ENCODE measurements at places on chromosomes 12 and 14.

DNA sequence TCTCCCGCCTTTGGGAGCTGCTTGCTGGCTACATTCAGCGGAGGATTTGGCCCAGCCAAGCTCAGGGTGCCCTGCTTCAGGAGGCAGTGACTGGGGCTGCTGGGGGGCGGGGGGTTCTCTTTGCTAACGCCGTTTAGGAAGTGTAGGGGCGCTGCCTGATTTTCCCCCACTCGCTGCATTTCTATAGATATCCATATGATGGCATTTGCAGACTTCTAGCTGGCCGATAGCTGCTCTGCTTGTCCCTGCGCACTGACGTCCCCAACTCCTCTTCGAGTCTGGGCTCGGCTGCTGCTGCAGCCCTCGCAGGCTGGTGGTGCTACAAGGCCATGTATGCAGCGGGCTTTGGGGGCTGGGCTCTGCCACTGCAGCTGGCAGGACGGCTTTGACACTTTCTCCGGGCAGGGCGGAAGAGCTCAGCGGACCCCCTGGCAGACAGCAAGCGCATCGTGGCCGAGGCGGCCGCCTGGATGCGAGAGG lies 3.1 kb downstream of the LRFN5 start:
- no peak for DNase-seq

DNA sequence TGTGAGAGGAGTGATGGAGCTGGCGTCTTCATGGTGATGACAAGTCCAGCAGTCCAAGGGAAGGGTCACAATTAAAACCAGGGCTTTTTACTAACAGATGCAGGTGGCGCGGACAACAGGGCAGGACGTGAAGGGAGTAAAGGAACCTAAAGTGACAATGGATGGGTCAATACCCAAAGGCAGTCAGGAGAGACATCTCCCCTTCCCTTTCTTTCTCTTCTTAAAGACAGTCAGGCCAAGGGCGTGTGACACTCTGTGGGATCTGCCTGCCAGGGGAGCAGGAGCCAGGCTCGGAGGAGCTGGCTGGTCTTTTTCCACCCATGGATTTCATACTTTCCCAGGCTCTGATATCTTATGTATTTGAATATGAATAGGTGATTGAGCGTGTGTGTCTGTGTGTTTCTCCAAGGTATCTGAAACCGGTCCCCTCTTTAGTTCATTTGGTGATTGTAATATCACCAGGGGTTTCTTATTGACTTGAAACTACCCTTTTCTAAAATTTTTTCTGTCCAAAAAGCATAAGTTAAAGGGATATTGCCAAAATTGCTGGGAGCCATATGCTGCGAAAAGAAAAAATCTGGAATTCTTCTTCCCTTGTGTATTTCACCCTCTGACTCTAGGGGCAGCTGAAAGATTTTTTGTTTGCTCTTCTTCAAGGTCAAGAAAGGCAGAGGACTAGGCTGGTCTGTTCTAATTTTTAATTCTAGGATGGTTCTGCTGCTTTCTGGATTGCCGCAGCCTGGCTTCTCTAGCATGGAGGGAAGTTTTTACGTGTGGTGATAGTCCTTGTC lies 61.8 kb downstream of the FBXL14 start:
- no peak for DNase-seq

GRCh38 chr14:91397965-91398591 lies 19.5 kb downstream of the CCDC88C start:
- no peak for DNase-seq

DNA sequence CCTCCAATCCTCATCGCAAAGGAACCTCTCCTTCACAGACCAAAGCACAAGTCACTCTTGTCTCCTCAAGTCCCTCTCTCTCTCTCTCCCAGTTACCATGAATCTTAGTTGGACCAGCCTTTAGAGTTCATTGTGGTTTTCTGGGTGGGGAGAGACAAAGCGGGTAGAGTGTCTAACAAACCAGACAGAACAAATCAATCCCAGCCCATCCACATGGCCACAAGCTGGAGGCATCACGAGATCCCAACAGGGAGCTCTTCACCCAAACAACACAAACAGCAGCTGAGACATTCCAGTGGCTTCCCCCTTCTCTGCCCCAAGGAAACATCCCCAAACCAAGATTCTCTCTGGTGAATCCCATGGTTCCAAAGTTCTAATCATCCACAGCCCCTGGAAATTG lies 22.4 kb downstream of the ACTN1 start:
- DNase-seq: no peak

GRCh38 chr12:72272731-72273498 lies 745 bp downstream of the TRHDE start:
- DNase-seq: no peak

DNA sequence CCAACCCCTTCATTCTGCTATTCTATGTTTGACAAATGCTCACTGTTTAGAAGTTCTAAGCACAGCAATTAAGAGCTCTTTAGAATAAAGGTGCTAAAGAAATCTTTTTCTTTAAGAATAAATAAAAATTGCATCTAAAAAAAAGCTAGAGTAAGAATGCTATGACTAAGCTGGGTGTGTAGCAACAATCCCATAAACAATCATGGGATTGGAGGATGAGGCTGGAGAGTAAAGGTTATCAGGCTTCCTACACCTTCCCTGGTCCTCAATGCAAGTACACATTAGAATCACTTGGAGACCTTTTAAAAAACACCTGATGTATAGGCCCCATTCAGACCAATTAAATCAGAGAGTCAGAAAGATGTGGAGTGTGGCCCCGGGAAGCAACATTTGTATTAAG lies 88.3 kb downstream of the CIT start:
- DNase-seq: no peak

- DNase-seq: no peak
These were observed 75.2 kb downstream of the PITPNM2 start for GRCh38 chr12:123075646-123076171.

- no peak for DNase-seq
These were observed 6.1 kb upstream of the SERPINA11 start for GRCh38 chr14:94458558-94459205.

DNA sequence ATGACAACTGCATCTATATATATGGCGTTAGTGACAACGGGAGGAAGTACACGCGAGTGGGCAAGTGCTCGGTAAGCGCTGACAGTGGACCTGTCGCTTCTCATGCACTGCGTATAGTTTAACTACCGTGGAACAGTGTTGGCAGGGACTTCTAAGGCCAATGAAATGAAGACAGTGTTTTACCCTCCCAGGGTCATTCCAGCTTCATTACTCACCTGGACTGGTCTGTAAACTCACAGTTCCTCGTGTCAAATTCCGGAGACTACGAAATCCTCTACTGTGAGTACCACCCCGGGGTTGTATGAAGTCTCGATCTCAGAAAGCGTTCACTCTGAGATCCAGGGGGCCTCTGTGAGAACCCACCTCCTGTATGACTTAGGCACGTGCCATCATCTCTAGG lies 129.2 kb upstream of the EVL start:
- DNase-seq: no peak

DNA sequence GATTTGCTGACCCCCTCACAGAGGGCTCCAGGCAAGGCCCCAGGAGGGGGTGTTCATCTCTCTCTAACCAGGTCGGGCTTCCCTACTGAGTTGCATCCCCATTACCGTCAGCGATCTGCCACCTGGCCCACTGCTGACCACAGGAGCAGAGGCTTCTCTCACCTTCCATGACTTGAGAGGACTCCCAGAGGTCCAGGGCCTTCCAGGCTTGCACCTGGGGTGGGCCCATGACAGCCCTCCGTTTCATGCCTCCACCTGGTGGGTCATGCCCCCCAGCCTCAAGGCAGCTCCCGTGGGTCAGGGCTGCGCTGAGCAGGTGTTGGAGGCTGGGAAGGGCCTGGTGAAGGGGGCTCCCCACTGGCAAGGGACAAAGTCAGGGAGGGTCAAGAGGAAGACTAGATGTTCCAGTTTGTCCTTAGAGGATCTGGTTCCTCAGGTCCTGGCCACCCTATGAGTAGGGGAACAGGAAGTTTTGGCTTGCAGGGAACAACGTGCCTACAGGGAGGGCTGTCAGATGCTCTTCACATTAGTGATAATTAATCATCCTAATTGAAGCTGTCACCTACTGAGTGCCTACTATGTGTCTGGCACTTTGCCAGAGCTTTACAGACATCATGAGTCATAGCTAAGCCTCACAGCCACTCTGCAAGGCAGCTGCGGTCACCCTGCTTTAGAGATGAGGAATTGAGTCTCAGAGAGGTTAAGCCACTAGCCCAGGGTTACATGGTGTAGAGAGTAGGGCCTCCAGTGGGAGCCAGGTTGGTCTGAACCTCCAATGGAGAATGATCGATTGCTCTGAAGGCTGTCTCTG lies 13.8 kb downstream of the NFKBIA start:
- peak; percentile 94 for DNase-seq

- no peak for DNase-seq
These were observed 225.4 kb downstream of the APAF1 start for GRCh38 chr12:98870504-98870903.

All from MV-4-11 (cell line).